ENCODE measurements at places on chromosomes 4 and X.

- no peak for DNase-seq
Measured at GRCh38 chr4:176539785-176540175, 220.0 kb downstream of the SPCS3 start.

DNA sequence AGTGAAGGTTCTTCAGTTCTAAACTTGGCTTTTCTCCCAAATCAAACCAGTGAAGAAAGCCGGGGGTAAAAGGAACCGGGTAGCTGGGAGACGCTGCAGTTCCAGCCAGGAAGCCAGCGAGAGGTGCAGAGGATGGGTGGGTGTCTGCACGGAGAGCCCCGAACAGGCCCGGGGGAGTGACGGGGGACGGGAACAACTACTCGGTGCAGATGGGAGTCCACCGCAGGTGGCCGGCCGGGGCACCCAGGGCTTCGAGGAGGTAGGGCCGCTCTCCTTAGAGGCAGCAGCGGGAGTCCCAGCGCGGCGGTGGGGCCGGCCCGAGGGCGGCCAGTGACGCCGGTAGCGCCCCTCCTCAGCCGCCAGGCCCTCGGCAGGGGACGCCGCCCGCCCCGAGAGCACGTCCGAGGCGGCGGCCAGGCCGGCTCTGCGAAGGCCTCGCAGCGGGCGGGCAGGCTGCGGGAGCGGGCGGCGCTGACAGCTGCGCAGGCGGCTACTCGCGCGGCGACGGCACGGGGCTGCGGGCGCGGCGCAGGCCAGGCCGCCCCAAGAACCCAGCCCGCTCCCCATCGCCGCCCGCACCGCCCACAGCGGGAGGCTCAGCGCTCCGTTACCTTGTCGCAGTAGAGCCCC lies 449 bp downstream of the FBXL5 start:
- peak; percentile 34 for DNase-seq

DNA sequence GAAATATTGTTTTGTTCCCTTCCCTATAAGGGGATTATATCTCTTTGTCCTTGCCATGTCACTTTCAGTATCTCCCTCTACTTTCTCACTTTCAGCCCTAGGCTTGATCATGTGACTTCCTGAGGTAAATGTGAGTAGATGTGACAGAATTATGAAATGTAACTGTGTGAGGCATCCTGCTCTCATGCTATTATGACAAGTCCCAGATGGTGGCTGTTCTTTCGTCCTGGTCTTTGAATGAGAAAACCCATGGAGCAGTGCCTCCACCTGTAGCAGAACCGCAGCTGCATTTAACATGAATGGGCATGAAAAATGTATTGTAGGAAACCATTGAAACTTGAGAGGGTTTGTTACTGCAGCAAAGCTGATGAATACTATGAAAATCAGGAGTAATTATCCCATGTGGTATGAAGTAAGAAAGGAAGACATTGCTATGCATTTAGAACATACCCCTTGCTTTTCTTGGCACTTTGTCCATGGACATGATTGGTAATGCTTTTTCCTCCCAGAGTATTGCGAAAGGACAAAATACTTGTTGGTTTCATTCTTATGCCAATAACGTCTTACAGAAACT lies 202.2 kb upstream of the GPRIN3 start:
- peak; percentile 17 for DNase-seq

GRCh38 chr4:133775881-133776280 lies 425.7 kb downstream of the PABPC4L start:
- no peak for DNase-seq

DNA sequence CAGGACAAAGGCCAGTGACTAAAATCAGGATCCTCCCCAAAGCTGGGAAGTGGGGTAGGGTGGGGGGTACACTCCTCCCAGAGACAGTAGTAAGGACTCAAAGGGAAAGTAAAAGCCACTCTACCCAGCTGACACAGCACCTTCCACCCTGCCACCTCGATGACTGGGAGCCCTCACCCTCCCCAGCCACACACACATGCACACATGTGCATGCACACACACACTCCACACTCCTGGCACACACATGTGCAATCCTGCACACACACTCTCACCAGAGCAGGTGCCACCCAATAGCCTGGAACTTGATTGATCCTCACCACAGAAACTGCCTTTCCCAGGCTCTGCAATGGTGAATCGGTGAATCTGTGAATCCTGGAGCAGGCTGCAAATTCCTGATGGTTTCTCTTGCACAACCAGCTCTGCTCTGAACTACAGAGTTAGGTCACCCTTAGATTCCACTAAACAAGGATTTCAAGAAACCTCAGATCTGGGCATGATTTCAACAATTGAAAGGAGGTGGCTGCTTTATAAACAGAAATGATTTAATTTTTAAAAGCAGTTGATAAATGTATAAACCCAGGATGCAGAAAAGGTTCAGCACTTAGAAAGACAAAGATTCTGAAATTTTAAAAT lies 21.5 kb downstream of the AMOT start:
- no peak for DNase-seq

- DNase-seq = no peak
Measured at GRCh38 chr4:47088298-47088697, 56.9 kb downstream of the GABRB1 start.

DNA sequence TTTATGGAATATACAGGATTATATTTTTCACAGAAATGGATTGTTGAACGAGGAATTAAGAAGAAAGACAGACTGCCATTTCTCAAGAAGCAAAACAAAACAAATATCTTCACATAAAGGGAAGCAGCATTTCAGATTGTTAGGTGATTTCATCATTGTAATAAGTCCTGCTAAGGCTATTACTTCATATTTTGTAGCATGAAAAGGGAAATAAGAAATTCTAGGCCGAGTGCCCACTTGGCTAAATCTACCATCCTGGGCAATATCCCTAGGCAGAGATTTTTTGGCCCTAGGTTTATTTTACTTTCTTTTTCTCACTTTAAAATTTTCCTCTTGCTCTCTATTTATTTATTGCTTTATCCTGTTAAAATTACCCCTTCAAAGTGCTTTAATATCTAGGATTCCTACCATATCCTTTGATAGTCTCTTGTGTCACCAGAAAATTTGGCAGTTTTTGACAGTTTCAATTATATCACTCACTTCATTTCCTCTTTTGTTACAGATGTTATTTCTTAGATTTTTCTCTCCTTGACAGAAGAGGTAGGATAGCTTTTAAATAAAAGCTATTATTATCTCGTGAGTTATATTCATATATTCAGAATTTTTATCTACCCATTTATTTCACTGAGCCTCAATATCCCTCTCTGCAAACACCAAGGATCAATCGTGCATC lies 142.3 kb downstream of the PDGFC start:
- no peak for DNase-seq

DNA sequence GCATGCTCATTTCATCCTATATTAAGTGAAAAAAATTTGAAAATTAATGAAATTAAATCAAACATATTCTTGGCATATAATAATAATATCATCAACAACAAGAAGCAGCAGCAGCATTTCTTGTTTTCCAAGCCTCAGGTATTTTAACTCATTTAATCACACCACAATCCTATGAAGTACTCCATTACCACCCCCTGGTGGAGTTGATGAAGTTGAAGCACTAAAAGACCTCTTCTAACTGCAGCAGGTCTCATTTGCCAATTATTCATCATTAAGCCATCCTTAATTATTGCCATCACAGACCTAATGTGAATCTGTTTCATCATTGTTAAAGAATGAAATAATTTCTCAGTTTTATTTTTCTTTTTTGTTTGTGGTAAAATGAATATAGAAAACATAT lies 801.4 kb upstream of the GRID2 start:
- DNase-seq = no peak

DNA sequence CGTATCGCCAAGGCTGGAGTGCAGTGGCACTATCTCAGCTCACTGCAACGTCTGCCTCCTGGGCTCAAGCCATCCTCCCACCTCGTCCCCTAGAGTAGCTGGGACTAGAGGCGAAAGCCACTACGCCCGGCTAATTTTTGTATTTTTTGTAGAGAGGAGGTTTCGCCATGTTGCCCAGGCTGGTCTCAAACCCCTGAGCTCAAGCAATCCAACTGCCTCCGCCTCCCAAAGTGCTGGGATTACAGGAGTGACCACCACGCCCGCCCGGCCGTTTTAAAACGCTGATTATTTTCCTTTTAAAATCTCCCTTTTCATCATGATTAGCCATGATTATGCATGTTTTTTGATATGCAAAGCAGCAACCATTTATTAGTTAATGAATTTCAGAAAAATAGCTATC lies 2.2 kb downstream of the N4BP2 start:
- no peak for DNase-seq

GRCh38 chr4:123077330-123077729 lies 154.9 kb upstream of the NUDT6 start:
- no peak for DNase-seq

- no peak for DNase-seq
Measured at GRCh38 chrX:128365492-128365891, 313.3 kb upstream of the ACTRT1 start.

- DNase-seq = no peak
Measured at GRCh38 chrX:46681849-46682248, 77.1 kb downstream of the SLC9A7 start.

- peak; percentile 54 for DNase-seq
Measured at GRCh38 chr4:16026160-16026761, 57.6 kb downstream of the PROM1 start.

DNA sequence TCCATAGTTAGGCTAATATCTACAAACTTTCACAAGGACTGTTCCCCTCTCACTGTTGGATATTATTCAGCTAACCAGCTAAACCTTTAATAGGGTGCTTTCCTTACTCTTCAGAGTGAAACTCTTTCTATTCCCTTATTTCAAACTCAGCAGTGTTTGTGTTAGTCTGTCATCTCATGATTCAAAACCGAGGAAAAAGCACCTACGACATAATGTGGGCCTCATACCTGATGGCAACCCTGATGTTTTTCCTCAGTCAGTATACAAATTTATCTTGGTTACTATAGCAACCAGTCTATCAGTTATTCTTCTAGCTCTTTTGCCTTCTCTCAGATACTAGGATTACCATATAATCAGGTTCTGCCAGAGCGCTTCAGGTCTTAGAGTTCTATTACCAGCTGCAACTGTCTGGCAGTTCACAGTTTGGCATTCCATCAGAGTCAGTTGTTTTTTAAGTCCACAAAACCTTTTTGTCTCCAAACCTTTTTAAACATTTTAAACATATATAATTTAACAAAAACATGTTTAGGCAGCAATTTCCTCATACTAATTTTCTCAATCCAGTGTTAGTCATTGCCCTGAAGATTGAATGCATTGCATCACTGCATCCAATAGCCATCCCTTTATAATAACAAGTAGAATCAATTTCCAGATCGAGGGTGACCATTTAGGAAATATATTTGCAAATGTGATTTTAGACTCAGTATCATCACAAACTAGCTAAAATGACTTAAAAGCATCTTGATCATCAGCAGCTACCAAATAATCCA lies 7.4 kb downstream of the WDR44 start:
- DNase-seq = no peak

GRCh38 chr4:182301736-182302135 lies 58.5 kb downstream of the TENM3 start:
- no peak for DNase-seq

DNA sequence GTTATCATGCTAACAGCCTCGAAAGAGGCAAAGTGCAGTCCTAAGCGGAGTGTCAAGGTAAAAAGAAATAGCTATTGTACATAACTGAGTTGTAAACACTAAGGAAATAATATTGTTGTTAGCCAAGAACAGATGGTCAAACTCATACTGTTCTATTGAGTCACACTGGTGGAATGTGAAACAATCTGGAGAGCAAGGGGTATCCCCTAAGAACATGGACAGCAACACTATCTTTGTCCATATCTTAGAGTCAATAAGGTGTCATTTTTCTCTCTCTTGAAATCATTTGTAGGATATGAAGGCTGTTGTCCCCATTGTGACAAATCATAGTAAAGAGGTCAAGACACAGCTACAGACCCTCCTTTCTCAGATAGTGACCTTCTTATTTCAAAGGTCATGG lies 4.5 kb upstream of the PDGFC start:
- no peak for DNase-seq

DNA sequence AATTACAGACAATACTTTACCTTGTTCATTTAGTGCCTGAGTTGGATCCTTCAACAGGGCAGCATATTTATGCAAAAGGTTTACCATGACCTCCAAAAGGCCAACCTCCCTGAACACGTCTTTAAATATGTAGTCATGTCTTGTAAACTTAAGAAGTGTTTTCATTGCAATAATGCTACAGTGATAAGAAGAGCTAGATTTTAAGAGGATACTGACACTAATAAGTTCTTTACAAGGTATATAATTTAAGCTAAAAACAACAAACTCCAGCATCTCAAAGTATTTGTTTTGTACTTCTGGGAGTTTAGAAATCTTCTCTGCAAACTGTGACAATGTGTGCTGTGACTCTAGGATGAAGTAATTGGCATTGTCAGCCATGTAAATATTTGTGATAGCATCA lies 145.4 kb downstream of the WDFY3 start:
- DNase-seq = no peak

- no peak for DNase-seq
Measured at GRCh38 chr4:173573286-173573685, 43.3 kb upstream of the HAND2 start.

- DNase-seq = no peak
Measured at GRCh38 chrX:72080150-72080549, 51.6 kb downstream of the RTL5 start.

DNA sequence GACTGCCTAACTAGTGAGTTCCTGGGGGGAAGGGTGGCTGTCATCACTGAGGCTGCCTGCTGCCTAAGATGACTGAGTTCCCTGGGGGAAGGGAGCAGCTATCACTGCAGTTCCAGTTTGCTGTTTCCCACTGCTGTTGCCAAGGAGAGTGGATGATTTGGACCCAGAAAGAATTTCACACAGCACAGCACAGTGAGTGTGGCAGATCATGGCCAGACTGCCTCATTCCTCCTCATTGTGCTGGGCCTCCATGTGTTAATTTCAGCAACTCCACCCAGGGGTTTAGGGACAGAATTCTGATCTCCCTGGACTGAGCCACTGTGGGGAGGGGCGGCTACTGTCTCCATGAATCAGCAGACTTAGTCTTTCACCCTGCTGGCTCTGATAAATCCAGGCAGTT lies 125.0 kb downstream of the TEX13C start:
- no peak for DNase-seq

- DNase-seq = no peak
Measured at GRCh38 chr4:128718768-128719167, 90.7 kb upstream of the JADE1 start.

DNA sequence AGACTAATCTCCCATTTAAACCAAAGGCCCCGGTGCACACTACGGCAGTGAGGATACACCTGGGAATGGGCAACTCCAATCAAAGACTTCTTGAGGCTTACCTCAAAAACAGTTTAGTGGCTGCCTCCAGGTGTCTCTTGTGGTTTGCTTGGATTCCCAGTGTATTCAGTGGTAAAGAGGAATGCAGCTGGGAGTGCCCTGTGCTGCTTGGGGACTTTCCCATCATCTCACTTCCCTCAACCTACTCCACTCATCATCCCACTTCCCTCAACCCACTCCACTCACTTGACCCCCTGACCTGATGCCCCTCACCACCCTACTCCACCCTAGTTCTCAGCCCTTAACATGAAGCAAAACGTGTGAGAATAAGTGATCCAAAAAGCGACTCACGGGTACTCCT lies 177.3 kb upstream of the ETNPPL start:
- DNase-seq = no peak

Data from naive thymus-derived CD4-positive, alpha-beta T cell (primary cell).